ENCODE measurements at places on chromosomes 12 and 14.
A peak's percentile ranks its signal among the peaks of the same experiment; 100 is the strongest.

- no peak for DNase-seq
Observed at GRCh38 chr14:103191844-103192243, 68.6 kb downstream of the TNFAIP2 start.

- DNase-seq: no peak
Observed at GRCh38 chr12:131591136-131591535, 119.8 kb upstream of the SFSWAP start.

- DNase-seq: peak; percentile 32
Observed at GRCh38 chr12:49357103-49357678, 10.1 kb upstream of the SPATS2 start.

GRCh38 chr12:40224439-40225291, at the start of gene LRRK2:
Gene LRRK2, plus strand, starts transcription at chr12:40224997. Its CDS starts 135 bp downstream, at chr12:40225132.
- no peak for DNase-seq

GRCh38 chr12:76029982-76030340, 1.6 kb downstream of the PHLDA1 start:
- DNase-seq: no peak

- no peak for DNase-seq
Observed at GRCh38 chr12:51866324-51866723, 17.8 kb upstream of the FIGNL2 start.

DNA sequence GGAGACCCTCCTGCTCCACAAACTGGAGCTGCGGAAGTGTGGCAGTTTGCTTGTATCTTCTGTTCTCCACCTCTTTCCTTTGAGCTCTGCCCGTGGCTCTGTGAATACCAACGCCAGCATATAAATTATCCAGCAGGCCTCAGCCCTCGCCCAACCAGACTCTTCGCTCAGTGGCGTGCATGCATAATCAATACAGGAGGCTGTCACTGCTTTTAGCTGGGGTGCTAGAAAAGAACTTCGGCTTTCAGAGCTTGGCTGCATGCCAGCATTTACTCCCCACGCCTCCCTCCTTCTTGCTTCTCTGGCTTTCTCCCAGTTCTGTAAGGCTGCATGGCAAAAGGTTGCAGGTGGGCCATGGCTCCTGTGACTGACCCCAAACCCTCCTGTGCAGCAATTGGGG, 26.9 kb downstream of the NRXN3 start:
- no peak for DNase-seq

GRCh38 chr12:124774054-124774461, 89.6 kb downstream of the SCARB1 start:
- no peak for DNase-seq

GRCh38 chr12:20432290-20432689, 64.0 kb downstream of the PDE3A start:
- no peak for DNase-seq

GRCh38 chr12:16329594-16329993, 17.9 kb upstream of the MGST1 start:
- no peak for DNase-seq

GRCh38 chr12:114744691-114745090, 60.7 kb upstream of the TBX3 start:
- peak; percentile 84 for DNase-seq

GRCh38 chr12:93632383-93632782, 44.8 kb upstream of the CRADD start:
- DNase-seq: no peak

DNA sequence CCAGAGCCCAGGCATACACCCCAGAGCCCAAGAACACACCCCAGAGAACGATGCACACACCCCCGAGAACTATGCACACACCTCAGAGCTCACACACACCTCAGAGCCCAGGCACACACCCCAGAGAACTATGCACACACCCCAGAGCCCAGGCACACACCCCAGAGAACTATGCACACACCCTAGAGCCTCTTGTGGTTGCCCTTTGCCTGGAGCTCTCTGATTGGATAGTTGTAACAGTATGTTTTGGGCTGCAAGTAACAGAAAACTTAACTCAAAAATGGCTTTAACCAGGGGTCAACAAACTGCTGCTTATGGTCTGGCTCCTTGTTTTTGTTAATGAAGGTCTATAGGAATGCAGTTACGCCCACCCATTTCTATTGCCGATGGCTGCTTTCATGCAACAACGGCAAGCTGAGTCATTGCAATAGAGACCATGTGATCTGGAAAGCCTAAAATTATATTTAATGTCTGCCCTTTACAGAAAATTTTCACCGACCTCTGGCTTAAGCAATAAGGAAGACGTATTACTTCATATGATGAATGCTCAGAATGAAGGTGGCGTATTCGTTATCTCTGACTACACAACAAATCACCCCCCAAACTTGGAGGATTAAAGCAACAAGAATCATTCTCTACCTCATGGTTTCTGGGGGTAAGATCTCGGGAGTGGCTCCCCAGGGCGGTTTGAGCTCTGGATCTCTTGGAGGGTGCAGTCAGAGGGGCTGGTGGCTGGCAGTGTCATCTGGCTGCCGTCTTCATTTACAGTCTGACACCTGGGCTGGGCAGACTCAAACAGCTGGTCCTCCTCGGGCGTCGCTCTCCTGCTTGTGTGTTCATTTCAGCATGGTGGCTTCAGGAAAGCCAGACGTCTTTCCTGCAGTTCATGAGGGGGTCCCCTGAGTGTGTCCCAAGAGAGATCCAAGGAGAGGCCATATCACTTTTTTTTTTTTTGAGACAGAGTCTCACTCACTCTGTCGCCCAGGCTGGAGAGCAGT, 66.3 kb upstream of the NCOR2 start:
- DNase-seq: no peak

DNA sequence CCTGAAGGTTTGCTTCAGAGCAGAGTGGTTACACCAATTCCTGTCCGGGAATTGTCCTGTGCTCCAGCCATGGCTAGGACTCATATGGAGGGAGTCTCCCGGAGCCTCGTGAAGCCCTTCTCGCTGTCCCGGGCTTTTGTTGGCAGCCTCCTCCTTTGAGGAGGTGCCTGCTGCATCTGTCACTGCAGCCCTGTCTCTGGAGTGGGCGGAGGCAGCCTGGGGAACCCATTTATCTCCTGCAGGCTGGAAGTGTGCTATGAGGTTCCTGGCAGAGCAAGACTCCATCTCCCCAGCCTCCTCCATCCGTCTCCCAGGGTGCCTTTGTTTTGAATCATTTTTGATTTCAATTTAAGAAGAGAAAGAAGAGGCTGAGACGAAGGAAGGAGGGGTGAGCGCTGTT, 355.3 kb downstream of the GLT1D1 start:
- DNase-seq: no peak

DNA sequence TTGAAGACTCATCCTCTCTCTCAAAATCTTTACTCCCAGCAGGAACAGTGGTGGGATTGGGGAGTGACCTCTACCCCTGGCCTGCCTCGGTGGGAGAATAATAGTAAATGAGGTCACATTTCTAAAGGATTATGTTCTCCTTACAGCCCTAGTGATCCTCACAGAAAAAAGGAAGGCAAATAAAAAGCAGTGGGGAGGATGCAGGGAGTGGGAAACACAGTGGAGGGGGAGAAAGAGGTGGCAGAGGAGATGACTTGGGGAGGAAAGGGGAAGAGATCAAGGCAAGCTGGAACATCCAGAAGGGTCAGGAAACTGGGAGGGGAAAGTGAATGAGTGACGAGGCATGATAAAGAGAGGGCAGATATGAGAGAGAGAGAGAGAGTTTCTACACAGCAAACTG, 8.3 kb upstream of the SYNDIG1L start:
- DNase-seq: no peak

DNA sequence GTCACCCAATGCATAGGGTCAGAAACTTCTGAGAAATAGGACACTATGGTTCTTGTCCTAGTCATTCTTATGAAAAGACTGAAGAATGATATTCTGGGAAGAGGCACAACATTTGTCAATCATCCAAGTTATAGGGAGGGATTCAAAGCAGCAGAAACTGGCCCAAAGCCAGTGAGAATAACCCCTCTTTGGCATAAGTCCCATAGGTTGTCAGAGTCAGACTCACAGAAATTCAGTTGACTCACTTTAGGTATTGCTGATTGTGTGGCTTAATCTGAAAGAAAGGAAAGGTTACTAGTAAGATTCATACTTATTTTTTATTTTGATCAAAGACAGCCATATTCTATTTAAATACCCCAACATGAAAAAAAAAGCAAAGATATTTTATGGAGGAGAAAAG, 151.0 kb downstream of the SRGAP1 start:
- no peak for DNase-seq

DNA sequence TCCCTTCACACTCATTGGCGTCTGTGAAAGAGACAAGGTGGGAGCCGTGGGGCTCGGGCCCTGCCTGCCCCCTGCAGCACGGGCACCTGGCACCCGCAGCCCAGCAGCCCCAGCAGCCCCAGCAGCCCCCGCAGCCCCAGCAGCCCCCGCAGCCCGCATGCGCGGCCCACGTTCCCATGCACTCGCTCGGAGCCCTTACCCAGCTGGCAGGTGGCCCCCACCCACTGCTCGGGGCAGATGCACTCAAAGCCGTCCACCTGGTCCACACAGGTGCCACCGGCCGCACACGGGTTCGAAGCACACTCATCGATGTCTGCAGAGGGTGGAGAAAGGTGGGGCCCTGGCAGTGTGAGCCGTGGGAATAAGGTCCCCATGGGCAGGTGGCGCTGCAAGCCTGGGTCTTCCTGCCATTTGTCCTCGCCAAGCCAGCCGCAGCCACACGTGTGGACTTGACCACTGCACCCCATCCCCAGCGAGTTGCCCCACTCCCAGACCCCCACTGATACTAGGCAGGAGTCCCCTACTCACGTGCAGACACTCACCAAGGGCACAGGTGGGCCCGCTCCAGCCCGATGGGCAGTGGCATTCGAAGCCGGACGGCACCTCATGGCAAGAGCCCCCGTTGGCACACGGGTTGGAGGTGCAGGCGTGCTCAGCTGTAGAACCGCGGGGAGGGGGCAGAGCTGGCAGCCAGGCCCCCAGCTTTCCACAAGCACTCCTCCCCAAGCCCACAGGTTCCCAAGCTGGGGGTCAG, 17.3 kb downstream of the JAG2 start:
- DNase-seq: no peak

- DNase-seq: no peak
Observed at GRCh38 chr14:54314365-54315104, 82.3 kb upstream of the CDKN3 start.

- no peak for DNase-seq
Observed at GRCh38 chr14:101844219-101844618, 82.7 kb downstream of the PPP2R5C start.

DNA sequence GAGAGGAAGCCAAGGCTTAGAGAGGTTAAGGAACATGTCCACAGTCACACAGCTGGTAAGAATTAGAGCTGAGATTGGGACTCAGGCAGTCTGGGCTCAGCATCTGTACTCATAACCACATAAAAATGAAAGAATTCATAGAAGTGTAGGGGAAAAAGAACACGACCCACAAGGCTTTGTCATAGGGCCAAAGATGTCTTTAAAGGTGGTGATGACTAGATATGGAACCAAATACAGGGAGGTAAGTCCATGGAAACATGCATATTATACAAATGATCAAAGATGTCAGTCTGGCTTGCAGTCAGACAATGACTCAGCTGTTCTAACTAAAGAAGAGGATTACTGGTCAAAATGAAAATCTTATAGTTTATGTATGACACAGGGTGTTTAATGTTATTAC, 7.2 kb upstream of the SSPN start:
- peak; percentile 43 for DNase-seq

GRCh38 chr12:89834676-89835075, 126.0 kb upstream of the ATP2B1 start:
- no peak for DNase-seq

GRCh38 chr14:61342486-61342885, 21.1 kb downstream of the PRKCH start:
- no peak for DNase-seq

DNA sequence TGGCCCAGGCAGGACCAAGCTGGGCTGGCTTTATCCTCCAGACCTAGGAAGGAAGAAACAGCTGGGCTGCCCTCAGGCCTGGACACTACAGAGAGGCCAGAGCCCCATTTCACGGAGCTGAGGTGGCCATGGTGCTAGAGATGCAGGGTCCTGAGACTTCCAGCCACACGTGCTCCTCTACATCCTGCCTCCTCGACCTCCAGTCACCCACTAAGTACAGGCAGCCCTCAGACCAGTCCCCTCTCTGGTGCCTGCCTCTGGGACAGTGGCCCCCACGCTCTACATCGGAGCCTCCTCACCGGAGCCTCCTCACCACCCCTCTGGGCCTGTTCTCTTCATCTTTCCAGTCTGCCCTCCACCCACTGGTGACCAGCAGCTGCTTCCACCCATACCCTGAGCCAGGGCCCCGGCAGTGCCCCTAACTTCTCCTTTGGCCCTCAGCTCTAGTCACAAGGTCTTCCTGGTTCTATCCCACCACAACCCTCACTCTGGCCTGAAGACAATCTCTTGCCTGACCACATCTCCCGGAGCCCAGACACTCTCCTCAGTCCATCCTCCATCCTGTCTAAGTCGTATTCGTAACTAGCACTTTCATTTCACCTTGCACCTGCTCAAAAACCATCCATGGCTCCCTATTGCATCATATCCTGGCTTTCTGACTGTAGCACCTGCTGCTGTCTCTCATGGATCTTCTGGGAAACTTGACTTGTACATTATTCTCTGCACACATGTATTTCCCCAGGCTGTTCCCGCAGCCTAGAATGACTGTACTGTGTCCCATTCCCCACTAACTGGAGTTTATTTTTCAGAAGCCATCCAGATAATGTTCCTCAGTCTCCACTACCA, 43.9 kb downstream of the DIO3 start:
- DNase-seq: no peak

- no peak for DNase-seq
Observed at GRCh38 chr14:32683679-32684078, 255.0 kb upstream of the NPAS3 start.

- peak; percentile 26 for DNase-seq
Observed at GRCh38 chr12:570921-571794, 92.1 kb downstream of the NINJ2 start.

GRCh38 chr14:22535126-22535525, 53.9 kb downstream of the DAD1 start:
- DNase-seq: no peak

GRCh38 chr12:21546716-21547115, 20.6 kb downstream of the SPX start:
- DNase-seq: no peak

DNA sequence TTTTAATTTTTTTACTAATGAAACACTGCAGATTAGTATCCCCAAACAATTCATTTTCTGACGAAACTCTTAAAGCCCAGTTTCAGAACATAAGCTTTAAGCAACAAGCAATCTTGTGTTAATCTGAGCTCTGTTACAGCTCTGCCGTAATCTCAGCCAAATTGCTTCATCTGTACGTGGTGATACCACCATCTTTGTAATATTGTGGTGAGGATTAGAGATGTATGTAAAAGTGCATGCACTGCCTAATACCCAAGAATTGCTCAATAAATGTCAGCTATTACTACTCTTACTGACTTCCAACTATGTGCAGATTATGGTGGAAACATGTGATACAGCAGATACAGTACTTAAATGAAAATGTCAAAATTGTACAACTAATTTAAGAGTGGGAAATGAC, 1.8 kb downstream of the AKAP5 start:
- no peak for DNase-seq

DNA sequence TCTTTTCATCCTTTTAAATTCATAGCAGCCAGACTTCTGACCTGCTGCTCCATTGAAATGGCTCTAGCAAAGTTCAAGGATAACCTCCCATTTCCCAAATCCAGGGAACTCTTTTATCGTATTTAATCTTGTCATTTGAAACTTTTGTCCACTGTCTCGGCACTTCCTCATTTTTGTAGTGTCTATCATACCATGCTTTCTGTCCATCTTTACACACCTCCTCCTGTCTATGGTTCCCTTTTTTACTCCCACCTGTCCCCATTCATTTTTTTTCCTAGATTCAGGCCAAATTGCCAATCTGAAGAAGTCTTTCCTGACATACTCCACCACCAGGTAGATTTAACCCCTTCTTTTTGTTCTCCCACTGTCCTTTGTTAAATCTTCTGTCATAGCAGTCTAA, 31.0 kb downstream of the NFYB start:
- DNase-seq: no peak

GRCh38 chr14:59969319-59969718, 49.4 kb downstream of the LRRC9 start:
- DNase-seq: peak; percentile 50
